ENCODE measurements at places on chromosomes 11 and 22.

DNA sequence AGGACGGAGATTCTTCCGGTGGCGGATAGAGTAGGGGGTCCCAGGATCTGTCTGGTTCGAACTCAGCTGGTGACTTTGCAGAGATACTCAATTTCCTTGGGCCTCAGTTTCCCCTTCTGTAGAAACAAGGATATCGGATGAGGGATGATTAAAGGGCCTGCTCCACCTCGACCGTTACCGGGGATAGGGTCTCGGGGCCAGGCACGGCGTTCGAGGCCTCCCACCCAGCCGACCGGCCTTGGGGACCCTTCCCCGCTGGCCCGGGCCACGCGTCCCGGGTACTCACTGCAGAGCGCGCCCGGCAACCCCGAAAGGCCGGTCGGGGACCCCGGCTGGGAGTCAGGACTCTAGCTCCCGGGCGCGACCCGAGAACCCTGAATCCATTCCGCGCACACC lies 321 bp downstream of the RHBDD3 start:
- no peak for DNase-seq

- DNase-seq, result no peak
Measured at GRCh38 chr22:31569126-31569525, 72.8 kb downstream of the SFI1 start.

DNA sequence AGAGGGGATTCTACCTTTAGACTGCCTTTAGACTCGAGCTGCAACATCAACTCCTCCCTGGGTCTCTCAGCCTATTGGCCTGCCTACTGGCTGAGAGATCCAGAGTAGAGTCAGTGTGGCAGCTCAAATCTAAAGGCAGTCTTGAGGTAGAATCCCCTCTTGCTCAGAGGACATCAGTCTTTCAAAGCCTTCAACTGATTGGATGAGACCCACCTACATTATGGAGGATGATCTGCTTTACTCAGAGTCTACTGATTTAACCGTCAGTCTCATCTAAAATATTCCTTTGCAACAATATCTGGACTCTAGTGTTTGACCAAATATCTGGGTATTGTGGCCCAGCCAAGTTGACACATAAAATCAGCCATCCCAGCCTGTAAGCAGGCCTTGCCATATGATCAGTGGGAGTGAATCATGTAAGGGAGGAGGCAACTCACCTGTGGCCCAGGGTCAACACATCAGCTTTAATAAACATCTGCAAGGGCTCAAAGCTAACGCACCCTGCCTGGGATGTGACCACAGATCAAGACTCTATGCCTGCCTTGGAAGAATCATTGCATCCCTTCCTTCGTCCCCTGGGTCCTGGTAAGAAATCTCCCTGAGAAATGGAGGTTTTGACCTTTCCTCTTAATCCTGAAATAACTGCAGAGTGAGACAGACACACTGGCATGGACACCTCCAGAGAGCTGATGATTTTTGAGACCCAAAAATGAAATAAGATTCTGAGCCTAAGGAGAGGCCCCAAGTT lies 198.0 kb downstream of the DBX1 start:
- DNase-seq, result no peak

DNA sequence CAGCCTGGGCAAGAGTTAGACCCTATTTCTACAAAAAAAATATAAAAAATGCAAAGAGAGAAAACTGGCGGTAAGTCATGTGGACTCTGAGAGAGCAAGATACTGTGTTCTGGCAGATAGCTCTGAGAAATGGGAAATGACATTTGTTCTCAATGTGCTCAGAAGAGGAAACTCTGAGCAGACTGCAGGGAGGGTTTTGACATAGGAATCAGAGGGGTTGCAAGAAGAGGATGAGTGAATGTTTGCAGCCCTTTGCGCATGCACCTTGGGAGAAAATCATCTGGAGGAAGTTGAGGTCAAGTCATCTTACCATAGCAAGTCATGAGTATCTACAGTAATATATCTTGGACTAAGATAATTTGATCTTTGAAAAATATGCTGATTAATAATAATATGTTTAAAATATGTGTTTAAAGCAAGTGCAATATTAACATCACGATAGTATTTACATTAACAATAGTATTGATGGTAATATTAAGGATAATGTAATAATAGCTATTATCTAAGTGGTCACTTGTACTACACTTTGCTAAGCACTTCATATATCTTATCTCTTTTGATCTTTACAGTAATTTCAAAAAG lies 2.6 kb downstream of the ACER3 start:
- no peak for DNase-seq

DNA sequence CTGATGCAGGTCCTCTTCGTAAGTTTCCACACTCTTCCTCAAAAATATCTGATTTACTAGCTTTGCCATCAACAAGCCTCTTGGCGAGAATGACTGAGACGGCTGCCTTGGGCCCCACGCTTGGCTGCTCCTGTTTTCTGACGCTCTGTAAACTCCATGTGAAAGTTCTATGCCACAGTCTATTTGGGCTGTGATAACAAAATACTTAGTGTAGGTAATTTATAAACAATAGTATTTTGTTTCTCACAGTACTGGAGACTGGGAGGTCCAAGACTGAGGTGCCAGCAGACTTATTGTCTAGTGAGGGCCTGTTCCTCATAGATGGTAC lies 123.2 kb upstream of the SORL1-AS1 start:
- no peak for DNase-seq

DNA sequence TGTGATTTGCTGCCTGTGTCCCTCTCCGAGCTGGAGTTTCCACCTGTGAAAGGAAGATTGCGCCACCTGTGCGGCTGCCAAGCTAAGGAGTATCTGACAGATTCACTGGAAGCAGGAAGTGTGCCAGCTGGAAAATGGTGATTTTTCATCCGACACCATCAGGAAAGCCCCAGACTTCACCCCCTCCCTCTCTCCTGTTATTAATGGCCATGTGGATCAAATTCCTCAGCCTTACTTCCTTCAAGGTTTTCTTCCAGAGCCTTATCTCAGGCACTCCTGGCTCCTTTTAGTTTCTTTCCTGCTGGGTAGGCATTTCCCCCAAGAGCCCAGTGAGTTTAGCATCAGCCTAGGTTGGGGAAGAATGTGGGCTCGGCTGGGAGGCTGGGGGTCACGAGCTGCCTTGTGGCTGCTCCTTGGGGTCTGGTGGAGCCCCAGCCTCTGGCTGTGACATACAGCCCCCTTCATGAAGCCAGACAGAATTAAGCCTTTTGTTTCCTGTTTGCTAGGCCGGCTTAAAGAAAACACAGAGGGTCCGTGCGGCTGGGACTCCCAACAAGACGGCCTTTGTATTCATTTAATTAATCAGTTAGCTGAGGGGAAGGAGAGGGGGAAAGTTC lies 37.1 kb downstream of the PKNOX2 start:
- DNase-seq, result no peak

- no peak for DNase-seq
Measured at GRCh38 chr11:106399076-106399511, 321.6 kb downstream of the AASDHPPT start.

- no peak for DNase-seq
Measured at GRCh38 chr22:17955590-17956379, 68.6 kb downstream of the MICAL3 start.

- DNase-seq, result no peak
Measured at GRCh38 chr11:134818516-134818915, 406.5 kb upstream of the B3GAT1 start.

DNA sequence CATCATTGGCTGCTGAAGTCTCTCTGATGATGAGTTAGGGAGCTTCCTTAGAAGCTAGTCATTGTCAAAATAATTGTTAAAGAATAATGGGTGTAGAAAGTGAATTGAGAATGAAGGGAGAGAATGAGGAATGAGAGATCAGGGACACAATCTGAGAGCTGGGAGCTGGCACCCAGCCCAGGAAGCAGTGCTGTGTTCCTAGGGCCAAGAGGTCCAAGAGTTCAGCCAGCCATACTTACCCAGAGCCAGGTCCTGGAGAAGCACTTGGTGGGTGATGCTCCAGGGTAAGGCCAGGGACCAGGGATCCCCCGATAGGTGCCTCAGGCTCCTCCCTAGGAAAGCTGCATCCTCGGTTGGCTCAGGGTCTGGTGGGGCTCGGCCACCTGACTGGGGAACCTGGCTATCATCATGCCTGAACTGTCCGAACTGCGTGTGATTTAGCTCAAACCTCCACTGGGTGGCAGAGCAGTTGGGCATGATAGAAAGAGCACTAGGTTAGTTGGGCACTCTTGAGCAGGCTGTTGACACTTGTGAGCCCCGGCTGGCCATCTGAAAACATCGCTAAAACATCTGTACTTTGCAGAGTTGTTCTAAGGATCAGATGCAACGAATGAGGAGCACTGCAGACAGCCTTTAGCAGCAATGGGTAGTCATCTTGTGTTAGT lies 123.9 kb upstream of the NCAM1 start:
- no peak for DNase-seq

DNA sequence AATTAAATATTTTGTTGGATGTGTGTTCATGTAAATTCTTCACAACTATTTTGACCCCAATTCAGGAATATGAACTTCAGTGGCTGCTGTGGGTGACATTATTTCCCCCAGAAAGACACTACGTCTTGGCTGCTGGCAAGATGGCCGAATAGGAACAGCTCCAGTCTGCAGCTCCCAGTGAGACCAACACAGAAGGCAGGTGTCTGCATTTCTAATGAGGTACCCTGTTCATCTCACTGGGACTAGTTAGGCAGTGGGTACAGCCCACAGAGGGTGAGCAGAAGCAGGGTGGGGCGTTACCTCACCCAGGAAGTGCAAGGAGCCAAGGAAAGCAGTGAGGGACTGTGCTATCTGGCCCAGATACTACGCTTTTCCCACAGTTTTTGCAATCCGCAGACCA lies 65.3 kb downstream of the ZBTB44 start:
- no peak for DNase-seq

- DNase-seq, result no peak
Measured at GRCh38 chr22:23566705-23567475, 13.2 kb downstream of the IGLL1 start.

DNA sequence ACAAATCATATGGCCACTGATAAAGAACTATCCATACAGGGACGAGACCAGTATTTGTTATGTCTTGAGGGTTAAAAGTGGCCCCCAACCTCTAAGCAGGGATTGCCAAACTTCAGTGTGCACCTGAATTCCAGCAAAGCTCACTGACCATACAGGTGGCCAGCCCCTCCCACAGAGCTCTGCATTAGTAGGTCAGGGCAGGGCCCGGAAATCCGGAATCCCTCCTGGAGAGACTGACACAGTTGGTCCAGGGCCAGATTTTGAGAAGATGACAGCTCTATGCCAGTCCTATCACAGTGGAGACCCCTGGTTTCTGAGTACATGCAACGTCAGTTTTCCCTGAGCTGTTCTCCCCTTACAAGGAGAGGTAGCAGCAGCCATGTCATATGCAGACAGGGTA lies 20.8 kb downstream of the VPS37C start:
- DNase-seq, result no peak

DNA sequence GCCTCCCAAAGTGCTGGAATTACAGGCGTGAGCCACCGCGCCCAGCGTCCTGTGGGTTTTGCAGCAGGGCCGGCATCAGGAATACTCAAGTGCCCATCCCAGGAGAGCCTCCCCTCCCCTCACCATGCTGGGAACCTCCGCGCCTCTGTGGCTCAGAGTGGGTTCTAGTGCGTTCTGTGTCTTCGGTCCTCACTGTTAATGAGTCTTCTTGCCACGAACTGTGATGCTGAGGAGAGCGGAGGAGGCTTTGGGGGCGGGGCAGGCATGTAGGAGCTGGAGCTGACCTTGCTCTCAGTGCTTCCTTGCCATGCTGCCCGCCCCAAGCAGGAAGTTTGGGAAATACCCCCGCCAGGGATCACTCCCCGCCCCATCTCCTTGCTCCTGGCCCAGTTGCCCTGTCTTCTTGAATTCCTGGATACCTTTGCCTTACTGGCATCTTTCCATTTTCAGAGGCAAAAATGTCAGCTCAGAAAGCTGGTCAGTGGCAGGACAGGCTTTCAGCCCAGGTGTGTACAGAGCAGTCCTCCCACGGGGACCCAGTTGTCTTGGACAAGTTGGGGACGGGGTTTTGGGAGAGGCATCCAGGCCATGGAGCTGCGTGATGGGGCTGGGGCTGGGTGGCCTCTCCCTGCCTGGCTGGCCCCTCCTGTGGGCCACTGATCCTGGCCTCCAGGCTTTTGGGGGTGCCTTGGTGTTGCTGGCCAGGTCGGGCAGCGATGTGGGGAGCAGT lies 5.1 kb downstream of the GRAMD4 start:
- DNase-seq, result no peak

GRCh38 chr22:27135031-27135981 lies 477.9 kb downstream of the MIAT start:
- DNase-seq, result no peak

DNA sequence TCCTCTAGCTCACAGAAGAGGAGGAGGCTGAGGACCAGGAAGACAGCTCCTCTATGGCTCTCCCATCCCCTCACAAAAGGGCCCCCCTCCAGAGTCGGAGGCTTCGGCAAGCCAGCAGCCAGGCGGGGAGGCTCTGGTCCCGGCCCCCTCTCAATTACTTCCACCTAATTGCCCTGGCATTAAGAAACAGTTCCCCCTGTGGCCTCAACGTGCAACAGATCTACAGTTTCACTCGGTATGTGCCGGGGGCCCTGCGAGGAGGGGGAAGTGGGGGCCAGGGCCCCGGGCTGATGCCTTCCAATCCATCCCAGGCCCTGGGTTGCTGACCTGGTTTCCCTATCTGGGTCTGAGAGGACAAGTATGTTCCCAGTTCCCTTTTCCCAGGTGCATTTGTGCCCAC lies 7.9 kb downstream of the FOXR1 start:
- no peak for DNase-seq

GRCh38 chr11:15248749-15249148 lies 134.0 kb downstream of the INSC start:
- DNase-seq, result no peak

DNA sequence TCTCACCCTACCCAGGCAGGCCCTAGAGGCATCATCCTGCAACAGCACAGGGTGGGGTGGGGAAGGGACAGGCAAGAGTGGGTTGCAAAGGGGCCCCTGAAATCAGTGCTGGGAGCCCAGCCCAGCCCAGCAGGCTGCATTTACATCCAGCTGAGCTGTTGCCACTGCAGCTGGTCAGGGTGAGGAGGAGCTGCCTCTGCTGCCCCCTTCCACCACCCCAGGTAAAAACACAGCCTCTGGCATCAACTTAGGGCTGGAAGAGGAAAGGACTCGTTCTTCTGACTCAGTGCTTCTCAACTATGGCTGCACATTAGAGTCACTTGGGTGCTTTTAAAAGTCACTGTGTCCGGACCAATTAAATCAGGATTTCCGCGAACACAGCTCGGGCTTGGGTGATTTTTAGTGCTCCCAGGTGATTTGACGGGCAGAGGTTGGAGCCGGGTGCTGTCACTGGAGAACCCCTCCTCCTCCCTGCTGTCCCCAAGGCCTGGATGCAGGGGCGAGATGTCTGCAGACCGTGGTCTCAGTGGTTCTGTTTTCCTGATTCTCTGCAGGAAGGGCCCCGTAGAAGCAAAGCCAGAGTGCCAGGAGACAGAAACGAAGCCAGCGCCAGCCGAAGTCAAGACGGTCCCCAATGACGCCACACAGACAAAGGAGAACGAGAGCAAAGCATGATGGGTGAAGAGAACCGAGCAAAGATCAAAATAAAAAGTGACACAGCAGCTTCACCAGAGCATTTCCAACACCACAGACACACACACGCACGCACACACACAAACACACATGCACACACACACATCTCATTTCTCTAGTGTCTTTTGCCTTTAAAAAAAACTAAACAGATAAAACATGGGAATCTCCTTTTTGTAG lies 39.4 kb upstream of the TTC12 start:
- no peak for DNase-seq

GRCh38 chr22:25346859-25347751 lies 127.7 kb downstream of the CRYBB2 start:
- DNase-seq, result no peak

- DNase-seq, result no peak
Measured at GRCh38 chr11:68596231-68596630, 88.1 kb upstream of the GAL start.

Data from CD4-positive, alpha-beta T cell treated with Interleukin-15 for 4 hours (primary cell).